ENCODE measurements at places on chromosomes 11 and 22.

DNA sequence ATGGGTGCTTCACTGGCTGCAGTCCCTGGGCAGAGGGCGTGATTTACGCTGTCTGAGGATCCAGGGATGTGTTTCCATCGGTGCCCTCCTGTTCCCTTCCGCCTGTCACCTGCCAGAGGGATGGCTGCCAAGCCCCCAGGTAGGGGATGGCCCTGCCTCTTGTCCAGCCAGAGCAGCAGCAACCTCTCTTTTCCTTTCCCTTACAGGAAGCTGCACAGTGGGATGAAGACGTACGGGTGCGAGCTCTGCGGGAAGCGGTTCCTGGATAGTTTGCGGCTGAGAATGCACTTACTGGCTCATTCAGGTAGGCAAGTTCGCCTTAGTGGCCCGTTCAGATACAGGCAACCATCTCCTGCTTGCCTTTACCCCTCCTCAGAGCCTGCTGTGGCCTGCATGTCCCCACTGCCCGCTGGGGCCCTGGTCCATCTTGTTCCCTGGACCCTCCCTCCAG, 96.6 kb downstream of the ZBTB16 start:
- no peak for DNase-seq

DNA sequence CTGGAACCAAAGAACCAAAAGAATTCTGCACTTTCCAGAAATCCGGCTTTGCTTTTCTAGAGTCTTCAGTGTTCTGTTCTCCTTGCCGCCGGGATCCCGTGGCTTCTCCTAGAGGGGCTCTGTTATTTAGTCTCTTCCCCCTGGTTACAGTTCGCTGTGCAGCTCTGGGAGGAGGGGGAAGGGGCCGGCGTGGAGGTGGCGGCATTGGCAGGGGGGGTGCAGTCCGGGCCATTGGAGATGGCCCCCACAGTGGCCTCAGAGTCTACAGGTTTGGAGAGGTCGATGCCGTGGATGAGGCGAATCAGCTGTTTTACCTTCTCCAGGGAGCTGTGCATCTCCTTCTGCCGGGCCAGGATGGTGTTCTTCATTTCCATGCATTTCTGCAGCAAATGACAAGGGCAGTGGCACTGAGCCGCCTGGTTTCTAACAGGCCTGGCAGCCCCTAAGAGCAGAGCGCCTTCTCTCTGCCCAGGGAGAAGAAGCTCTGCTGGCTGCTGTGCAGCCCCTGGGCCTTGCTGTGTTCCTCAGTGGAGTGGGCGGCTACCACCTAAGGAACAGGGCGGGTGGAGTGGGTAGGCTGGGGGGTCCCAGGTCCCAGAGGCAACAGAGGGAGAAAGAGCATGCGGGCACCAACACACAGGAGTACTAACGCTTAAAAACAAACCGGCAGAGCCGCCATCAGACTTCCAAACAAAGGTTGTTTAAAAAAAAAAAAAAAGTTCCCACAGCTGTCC, 11.6 kb downstream of the LARGE2 start:
- no peak for DNase-seq

DNA sequence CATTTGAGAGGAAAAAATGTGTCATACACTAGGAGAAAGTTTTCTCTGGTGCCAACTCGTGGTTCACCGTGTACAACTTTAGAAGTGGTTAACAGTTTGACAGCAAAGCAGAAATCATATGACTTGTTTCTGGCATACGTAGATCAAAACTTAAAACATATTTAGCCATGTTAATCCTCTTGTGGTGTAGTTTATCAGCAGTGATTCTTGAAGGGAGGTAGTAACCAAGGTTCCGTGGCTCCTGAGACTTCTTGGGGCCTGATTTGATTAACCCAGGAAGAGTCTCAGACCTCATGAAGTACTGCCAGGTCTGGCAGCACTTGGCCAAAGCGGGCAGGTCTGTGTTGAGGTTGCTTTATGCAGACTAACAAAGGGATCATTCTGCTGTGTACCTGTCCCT, 40.5 kb downstream of the SREBF2 start:
- no peak for DNase-seq

DNA sequence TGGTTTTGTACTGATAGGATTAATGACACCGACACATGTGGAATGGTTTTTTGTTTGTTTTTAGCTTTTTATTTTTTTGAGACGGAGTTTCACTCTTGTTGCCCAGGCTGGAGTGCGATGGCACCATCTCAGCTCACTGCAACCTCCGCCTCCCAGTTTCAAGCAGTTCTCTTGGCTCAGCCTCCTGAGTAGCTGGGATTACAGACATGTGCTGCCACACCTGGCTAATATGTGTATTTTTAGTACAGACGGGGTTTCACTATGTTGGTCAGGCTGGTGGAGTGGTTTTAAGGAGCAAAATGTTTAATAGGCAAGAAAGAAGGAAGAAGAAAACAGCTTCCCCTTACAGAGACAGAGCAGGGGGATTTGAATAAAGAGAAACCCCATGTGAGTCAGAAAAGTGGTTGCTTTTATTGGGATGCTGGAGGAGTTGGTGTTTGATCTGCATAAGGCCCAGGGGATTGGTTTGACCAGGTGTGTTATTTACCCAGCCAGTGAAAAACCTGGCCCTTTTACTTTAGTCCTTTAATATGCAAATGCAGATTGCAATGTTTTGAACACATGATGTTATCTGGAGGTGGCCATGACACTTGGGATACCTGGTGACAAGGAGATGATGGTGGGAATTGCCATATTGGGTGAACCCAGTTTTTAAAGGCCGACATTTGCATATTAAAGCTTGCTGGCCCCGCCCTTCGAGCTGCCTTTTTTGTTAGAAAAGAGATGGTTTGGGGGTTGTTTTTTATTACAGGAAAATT, 24.3 kb downstream of the SUSD2 start:
- no peak for DNase-seq

DNA sequence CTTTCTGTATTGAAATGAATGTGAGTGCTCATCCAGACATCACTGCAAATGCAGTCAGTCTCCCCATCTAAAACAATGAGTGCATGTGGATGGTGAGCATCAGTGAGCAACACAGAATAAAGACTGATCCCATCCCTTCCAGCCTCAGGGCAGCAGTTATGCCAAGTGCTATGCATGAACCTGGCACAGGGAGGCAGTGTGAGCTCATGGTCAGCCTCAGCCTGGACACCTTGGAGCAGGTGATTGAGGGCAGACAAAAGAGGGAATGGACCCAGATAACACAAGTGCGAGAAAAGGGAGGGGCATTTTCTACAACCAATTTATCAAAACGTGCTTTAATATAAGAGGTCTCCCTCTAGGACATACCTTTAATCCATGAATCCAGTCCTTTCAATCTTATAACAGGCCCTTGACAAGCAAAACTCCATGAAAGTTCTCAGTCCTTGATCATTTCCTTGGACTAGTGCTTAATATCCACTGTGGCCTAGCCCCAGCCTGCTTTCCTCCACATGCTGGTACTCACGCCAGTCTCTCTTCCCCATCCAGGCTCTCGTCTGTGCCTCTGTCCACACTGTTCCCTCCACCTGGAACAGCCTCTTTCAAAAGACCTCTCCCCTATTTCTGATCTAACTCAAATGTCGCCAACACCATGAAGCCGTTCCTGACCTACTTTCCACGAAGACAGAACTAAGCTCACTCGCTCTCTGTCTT, 50.5 kb upstream of the LRRC55 start:
- no peak for DNase-seq

DNA sequence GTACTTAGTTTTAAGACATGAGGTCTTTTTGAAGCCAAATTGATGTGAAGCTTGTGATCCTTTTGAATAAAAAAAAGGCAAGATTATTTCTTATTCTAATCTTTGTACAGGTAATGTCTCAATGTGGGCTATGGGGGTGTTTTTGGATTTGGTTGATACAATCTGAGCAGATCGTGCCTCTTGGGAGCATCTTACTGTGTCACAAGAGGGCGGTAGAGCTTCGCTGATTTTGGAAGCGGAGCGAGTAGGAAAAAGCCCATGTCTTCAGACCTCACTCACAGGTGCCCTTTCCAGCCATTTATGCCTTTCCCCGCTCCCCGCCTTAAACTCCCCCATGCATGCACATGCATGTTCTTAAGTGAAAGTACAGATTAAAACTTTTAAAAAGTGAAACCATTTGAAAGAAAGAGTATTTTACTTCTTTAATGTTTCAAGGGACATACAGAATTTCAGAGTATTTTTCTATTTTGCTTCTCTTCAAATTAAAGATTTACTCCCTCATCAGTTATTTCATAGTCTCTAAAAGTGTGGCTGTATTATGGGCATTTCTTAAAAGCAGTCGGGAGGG, 18.8 kb downstream of the DDX25 start:
- no peak for DNase-seq

DNA sequence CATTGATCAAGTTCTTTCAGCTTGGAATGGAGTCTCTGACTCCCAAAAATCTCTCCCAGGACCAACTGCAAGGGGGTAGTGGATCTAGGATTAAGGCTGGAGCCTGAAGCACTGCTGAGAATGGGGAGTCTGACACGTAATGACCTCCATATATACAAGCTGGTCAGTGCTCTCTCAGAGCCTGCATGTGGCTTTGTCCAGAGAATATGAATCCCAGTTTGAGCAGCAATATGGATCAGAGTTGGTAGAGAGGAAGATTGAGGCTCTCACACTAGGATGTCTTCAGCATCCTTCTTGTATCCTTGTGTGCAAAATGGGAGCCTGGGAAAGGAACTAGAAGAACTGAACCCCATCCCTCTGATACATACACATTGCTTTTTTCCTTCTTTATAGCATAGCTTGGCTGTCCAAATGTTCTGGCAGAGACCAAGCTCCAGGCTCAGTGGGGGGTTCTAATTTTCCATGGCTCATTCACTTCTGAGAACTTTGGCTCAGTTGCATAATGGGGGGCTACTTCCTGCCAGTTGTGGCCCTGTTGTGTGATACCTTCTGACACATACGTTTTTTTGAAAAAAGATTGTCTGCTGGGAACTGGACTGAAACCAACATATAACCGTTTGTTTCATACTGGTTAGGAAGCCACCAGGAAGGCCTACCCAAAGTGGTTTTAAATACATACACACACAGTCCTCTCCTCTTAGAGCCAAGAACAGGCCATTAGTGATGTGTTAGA, 138.2 kb downstream of the ETS1 start:
- no peak for DNase-seq

DNA sequence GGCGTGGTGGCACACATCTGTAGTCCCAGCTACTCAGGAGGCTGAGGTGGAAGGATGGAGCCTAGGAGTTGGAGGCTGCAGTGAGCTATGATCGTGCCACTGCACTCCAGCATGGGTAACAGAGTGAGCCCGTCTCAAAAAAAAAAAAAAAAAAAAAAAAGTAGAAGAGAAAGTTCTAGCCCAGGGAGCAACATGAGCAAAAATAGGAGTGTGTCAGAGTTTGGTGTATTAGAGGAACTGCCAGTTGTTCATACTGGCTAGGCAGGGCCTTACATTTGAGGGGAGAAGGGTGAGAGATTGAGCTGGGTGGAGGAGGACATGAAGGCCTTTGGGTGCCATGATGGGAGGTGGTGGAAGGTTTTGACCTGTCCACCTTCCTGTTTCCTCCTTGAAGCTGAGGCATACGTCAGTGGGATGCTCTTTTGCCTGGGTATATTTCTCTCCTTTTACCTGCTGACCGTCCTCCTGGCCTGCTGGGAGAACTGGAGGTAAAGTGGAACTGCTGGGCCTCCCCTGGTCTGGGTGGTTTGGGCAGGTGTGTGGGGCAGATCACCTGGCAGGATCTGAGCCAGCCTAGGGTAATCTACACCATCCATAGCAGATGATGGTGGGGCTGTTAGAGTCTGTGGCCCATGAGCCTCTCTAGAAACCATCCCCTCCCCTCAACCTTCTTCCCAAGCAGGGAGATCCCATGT, 7.3 kb downstream of the SIDT2 start:
- no peak for DNase-seq

DNA sequence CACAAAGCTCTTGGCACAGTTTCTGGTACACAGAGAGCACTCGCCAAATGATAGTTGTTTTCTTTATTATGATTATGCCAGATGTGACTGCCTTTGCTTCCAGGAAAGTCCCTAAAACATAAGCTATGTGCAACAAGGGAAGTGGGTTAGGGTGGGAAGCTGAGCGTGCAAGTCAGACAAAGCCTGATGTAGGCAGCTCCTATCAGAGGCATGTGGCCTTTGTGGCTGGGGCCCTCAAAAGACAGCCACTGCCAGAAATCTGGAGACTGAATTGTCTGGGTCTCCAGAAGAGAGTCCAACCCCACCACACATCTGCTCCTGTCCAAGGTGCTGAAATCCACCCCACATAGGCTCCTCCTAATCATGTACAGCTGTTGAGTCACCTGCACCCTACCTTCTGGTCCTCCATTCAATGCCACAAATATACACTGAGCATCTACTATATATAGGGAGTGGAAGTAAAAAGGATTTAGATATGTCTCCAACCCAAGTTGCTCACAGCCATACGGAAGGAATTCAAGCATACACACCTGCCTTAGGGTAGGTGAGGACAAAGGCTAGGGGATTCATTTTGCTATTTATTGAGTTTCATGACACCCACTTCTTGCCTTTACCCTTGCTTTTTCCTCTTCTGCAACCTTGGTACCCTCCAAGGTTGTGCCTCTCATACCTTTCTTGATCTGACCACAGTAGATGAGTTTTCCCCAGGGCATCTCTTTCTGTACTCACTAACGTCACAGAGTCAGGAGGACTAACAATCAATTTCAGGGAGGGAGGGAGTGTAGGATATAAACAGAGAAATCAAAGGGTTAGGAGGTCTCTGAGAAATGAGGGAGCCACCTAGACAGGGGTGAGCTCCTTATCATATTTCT, 12.4 kb downstream of the SEC14L3 start:
- DNase-seq: no peak

DNA sequence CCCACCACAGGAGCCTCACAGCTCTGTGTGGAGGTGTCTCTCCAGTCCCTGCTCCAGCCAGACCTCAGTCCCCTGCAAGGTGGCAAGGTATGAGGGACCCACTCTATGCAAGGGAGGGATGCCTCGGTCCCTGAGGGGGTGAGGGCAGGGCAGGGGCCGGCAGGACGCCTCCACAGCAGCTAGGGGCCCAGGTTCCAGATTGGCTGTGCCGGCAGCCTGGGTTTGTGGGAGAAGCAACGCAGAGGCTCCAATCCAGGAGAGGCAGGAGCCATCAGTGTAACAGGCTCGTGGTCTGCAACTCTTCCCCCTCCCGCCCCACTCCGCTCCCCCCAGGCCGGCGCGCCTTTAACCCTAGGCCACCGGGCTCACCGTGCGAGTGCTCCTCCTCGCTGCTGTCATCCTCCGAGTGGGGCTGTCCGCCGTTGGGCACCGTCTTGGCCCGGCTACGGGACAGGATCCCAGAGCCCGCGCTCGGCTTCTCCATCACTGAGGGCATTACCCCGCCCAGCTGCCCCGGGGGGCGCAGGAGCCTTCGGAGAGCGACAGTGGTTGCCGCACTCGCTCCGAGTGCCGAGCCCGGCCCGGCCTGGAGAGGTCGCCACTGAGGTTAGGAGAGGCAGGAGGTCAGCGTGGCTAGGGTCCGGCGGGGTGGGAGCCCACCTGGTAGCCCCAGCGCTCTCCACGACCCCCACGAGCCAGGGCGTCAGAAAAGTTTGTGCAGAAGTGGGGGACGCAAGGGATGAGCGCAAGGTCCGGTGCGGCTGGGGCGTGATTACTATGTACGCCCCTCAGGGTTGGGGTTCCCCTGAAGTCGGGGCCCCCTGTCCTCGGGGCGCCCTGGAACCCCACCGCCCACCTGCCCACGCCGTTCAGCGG, 765 bp downstream of the RCOR2 start:
- DNase-seq: no peak
